ENCODE measurements at places on chromosomes 12 and 14.

DNA sequence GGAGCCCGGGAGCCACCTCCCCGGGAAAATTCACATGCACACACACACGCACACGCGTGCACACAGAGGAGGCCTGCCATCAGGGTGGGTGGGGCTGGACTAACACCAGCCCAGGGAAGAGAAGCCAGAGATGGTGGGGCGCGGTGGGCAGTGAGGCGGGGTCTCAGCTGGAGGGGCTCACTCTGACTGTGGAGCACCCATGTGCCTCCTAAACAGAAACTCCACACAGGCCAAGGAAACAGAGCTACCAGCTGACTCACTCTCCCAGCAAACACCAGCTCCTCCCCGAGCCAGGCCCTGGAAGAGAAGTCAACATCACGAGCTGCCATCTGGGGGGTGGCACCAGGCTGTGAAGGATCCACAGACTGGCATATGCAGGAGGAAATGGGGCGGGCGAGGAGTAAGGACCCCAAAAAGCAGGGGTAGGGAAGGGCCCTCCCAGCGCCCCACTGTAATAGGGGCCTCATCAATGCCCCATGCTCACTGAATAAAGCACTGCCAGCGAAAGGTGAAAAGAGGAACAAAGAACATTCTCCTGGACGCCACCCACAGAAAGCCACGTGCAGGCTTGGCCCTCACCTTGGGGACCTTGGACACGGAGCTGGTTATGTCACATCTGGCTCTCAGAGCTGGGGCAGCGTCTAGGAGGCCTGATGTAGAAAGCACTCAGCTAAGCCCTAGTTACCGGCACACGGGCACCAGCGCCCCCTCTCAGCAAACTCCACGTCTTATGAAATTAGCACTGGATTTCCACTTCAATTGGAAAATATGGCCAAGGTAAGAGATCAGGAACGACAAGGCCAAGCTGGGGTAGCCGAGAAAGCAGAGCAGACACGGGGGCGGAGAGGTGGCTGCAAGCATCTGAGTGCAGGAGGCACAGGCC lies 8.4 kb upstream of the INF2 start:
- DNase-seq = no peak

- no peak for DNase-seq
Measured at GRCh38 chr12:131832321-131833231, 4.4 kb downstream of the MMP17 start.

GRCh38 chr12:132827763-132828703 lies 636 bp downstream of the GOLGA3 start:
- no peak for DNase-seq

- no peak for DNase-seq
Measured at GRCh38 chr12:72272091-72272661, at the start of gene TRHDE. TRHDE (plus strand) TSS chr12:72272370; CDS start chr12:72272644, 274 bp downstream.

DNA sequence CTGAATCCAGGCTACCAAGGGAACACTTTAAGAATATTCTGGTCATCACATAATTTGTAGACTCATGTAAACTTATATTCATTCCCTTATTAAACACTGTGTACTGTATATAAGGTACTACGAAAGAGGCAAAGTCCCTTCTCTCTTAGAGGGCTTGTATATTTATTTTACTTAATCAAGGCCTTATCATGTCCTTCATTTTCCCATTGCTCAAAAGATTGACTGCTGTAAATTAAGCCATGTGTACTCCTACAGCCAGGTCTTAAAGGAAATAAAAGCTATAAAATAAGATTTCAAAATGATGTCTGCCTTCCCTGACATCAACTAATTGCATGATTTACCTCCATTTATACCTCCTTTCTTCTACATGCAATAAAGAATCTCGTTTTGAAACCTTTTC lies 5.0 kb downstream of the DENND5B start:
- DNase-seq = no peak

- DNase-seq = no peak
Measured at GRCh38 chr14:62957562-62957961, 87.7 kb downstream of the KCNH5 start.

DNA sequence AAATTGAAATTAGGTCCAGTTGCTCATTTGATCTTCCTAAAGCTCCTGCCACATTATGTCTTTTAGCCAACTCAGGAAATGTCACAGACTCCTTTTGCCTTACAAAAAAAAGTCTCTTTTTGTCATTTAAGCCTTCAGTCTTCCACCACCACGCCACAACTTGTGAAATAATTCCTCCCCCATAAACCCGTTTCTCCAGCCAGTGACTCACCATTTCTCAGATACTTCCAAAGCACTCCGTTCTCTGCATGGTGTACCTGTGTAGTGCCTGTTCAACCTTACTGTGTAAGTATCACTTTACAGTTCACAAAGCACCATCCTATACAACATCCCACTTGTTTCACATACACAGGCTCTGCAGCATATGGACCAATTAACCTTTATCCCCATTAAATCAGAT lies 139.5 kb upstream of the AEBP2 start:
- DNase-seq = no peak

- no peak for DNase-seq
Measured at GRCh38 chr12:82468563-82468962, 110.2 kb downstream of the METTL25 start.

GRCh38 chr12:93379326-93379980 lies 1.7 kb downstream of the NUDT4 start:
- DNase-seq = no peak

DNA sequence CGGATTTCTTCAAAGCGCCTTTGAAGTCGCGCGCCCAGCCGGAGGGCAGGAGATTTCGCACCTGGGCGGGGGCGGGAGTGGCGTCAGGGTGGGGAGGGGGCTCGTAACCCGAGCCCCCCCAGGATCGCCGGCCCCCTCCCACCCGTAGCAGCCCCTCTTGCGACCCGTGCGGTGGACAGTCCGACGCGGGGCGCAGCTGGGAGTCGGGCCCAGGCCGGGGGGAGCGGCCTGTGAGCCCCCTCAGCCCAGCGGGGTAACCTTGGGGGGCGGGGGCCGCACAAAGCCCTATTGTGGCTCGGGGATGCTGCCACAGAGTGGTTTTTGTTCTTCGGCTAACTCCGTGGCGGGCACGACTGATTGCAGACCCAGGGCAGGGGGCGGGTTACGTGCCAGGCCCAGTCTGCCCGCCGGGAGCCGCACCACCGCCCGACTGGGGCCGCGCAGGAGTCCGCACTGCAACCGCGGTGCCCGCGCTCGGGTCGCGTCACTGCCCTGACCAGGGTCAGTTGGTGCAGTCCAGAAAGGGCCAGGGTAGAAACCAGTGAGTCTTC lies 4.2 kb upstream of the AAAS start:
- DNase-seq = no peak

DNA sequence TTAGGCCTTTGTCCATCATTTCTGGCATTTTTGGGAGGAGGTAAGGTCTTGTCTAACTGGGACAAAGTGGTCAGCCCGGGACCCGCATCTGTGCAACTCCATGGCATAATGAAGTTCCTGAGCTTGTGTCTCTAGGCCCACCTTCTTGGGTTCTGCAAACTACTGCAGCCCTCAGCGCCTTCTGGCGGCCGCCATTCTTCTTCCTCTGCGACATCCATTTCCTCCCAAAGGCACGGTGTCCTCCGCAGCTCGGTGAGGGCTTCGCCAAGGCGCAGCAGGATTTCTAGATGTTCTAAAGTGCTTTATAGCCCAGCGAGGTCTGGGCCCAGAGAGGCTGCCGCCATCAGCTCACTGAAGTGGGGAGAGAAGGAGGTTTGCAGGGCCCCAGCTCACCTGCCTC lies 134.4 kb upstream of the OR4E1 start:
- DNase-seq = no peak

DNA sequence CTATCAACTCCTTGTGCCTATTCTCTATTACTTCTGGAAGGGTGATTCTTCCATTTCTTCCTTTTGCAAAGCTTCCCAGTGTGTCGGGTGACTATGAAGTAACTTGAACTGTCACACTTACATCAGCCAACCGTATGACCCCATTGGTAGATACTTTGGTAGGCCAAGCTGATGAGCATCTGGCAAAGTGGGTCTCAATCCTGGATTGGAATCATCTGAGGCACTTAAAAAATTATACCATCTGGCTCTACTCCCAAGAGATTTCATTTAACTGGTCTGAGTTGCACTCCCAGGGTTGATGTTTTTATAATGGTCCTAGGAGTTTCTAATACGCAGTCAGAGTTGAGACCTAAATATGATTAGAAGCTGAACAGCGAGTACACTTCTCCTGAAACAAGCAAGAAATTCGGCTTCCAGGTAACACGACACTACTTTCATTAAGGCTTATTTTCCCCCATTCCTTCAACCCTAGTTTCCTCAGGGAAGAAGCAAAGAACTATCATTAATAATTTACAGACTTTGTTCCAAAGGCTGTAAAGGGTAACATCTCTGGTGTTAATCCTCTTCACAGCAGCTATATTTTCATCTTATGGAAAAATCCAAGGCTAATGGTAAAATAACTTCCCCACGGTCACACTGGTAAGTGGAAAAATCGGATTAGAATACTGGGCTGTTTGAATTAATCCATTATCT lies 76.8 kb downstream of the PDE6H start:
- no peak for DNase-seq

DNA sequence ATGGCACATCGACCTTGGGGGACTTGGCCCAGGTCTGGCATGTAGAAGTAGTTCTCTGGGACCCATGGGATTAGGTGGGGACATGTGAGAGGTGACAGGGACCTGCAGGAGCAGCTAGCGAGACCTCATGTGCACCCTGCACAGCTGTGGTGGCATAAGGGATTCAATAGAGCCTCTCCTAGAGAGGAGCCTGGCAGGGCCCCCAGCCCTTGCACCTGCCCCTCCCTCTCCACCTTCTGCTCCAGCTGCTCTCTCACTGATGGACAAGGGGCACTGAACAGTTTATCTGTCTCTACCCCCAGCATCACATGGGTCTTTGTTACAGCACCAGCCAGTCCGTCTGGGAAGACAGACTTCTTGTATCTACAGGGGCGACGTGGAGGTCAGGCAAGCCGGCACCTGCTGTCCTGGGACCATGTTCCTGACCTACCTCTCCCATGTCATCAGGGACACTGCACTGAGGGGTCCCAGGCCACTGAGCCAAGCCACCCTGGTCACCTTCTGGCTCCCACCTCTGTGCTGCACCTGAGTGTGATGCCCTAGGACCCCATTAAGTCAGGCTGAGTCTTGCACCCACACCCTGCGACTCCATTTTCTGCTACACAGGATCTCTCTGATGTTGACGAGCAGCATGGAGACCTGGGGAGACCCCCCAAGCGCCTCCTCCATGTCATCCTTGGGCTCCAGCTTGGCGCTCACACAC lies 32.6 kb downstream of the DDX11 start:
- DNase-seq = no peak

DNA sequence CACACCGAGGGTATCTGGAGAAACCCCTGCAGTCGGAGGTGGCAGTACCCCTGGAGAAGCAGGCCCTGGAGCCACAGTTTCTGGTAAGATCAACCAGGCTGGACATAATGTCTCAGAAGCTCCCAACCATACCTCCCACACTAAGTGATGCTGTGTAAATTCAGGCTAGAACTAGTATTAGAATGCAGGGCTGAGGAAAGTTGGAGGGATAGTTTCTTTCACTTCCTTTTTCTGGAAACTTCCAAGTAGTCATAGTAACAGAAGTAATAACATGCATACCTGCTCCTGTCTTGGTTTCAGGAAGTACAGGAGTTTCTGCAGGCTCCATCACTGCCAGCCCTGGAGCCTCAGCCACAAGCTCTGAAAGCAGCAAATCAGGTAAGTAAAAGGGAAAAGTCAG lies 228.1 kb upstream of the CNTN1 start:
- no peak for DNase-seq

GRCh38 chr14:94867946-94868771 lies 98.2 kb upstream of the GSC start:
- no peak for DNase-seq

GRCh38 chr14:101075801-101076413 lies 172.4 kb upstream of the RTL1 start:
- DNase-seq = no peak

GRCh38 chr14:60720962-60721325 lies 3.2 kb downstream of the SIX4 start:
- DNase-seq = no peak

DNA sequence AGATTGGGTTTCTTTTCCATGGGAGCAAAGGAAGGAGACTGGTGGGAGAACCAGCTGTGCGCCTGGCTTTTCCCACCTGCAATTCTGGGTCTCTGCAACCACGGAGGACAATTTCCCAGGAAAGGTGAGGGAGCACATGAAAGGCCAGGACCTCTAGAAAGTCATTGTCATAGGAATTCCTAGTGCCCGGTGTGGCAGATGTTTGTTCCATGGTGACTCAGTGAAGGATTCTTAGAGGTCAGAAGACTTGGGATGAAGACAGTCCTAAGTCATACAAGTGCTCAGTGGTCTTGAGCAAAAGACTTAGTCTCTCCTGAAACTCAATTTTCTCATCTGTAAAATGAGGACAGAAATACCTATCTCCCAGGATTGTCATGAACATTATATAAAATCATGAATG lies 51.3 kb downstream of the KCNA5 start:
- no peak for DNase-seq

- DNase-seq = no peak
Measured at GRCh38 chr12:117718559-117718958, 250.2 kb downstream of the KSR2 start.

DNA sequence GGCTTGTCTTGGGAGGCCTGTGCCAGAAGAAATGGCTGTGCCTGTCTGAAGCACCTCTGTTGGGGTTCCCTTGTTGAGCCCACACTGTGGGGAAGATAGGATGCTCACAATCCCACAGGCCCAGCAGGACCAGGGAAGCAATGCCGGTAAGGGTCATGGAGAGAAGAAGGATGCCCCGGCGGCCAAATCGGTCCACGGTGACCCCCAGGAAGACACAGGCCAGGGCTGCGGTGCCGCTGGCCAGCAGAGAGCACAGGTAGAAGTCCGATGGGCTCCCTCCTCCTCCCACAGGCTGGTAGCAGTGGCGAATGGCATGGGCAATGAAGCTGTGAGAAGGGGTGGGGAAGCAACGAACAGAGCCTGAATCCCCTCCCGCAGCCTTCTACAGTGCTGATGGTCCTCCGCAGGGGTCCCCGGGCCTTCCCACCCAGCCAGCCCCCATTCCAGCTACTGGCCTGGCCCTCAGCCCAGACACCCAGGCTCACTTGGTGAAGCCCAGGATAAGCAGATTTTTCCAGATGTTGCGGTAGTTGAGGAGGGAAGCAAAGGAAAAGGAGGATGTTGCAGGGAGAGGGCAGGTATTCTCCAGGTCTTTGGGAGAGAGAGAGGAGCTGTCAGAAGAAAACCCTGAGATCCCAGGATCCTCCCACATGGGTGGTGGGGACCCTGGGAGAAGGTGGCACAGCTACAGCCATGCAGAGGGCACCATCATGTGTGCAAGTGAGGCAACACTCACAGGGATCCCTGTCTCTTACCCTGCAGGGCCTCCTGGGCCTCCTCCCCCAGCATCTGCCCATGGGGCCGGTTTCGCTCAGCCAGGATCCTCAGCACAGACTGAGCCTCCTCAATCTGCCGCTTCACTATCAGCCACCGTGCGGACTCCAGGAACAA lies 5.0 kb downstream of the SLC22A17 start:
- DNase-seq = no peak

DNA sequence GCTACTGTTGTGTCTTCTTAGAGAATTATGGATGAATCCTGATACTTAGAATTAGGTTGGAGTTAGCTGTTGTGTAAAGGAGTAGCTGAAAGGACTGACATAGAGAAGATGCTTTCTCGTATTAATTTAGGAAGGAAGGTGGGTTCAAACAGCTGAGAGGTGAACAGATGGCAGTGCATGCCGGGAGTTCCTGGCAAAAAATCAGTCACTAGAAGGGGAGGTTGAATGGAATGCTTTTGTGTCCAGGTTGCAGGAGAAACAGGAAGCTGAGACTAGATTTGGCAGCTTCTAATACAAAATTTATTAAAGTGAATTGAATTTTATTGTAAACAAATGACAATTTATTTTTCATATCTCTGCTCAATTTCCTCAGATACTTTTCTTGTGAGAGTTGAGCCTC lies 70.8 kb downstream of the BTG1 start:
- DNase-seq = no peak
